ENCODE measurements at places on chromosomes 7 and 10.

DNA sequence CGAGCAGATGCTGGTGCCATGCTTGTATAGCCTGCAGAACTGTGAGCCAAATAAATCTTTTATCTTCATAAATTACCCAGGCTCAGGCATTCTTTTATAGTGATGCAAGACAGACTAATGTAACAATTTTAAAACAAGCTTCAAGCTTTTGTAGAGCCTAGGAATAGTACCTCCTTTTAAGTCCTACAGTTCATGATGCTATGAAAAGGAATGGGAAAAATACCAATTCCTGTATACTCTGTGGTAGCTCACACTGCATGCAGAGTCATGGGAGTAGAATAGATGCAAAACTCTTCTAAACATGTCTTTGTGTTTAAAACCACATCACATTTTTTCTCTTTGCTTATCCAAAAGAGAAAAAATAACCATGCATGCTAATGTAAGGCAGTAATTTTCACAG lies 66.6 kb upstream of the WNT16 start:
- no peak for DNase-seq

- DNase-seq, result no peak
Observed at GRCh38 chr10:86536294-86536861, 14.8 kb upstream of the WAPL start.

DNA sequence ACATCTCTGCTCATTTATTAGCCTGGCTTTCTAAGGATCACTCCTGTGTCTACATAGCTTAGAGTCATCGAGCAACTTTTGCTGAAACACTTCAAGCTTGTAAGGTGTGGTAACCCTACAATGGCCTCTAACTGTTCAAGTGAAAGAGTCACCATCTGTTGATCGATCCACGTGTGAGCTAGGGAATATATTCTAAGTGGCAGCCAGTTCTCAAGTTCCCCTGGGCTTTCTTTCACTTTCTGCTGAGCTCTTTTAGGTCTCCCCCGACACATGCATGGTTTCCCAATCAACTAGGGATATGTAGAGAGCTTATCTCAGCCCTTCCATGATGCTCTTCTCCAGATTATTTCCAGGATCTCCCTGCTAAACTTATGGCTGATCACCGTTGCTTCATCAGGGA lies 15.5 kb downstream of the AOAH start:
- DNase-seq, result no peak

DNA sequence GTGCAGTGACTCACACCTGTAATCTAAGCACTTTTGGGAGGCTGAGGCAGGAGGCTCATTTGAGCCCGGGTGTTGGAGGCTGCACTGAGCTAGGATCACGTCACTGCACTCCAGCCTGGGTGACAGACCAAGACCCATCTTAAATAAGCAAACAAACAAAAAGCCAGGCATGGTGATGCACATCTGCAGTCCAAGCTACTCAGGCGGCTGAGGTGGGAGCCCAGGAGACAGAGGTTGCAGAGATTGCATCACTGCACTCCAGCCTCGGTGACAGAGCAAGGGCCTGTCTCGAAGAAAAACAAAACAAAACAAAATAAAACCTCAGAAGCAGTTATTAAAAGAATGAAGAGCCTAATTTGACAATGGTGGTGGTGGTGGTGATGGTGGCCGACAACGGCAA lies 132.5 kb downstream of the PARD3 start:
- DNase-seq, result no peak

- DNase-seq, result no peak
Observed at GRCh38 chr7:45651540-45651939, 77.4 kb downstream of the ADCY1 start.

GRCh38 chr7:148882841-148883265 lies 1.2 kb downstream of the EZH2 start:
- no peak for DNase-seq

DNA sequence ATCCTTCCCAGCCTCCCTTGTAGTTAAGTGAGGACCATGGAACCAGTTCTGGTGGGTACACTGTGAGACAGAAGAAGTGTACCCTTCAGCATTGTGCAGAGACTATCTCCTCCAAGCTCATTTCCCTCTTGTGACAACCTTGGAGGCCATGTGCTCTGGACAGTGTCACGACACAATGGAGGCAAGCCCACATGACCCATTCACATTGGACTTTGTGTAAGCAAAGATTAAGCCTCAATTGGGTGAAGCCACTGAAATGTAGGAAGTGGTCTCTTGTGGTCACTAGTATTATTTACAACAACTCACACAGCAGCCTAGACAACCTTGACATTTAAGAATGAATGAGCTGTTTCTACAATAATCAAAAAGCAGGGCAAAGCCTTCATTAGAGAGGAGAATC lies 124.2 kb downstream of the INHBA start:
- DNase-seq, result no peak

DNA sequence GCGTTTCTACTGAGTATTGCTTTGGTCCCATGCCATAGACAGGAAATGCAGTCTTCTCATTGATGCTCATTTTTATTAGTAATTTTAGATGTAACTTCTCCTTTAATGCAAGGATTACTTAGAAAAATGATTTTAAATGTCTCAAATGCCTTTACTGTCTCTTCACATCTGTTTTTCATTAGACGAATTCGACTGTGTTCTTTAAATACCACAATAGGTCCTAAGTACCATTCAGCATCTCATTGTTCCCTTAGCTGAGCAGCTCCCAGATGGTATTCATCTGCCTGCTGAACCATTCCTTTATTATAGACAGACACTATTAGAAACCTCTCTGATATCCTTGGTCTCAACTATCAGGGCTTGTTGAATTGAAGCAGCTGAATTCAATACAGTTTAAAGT lies 113.6 kb downstream of the LSMEM1 start:
- no peak for DNase-seq

DNA sequence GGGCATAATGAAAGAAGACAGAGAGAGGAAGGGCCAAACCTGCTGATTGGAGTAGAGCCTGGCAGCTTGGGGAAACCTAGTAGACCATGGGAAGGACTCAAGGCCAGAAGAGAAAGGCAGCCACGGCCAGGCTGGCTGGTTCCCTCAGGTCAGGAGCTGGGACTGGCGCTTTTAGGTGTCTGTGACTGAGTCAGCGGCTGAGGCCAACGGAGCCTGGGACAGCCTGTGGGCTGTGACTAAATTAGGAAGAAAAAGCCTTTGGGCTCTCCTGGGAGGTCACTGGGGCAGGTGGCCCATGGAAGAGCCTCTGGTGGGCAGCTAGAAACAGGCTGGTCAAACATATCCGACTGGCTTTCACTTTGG lies 108.9 kb upstream of the PDCD4 start:
- DNase-seq, result no peak
